ENCODE measurements at places on chromosomes 3 and 15.

- DNase-seq = no peak
Observed at GRCh38 chr3:101512396-101512645, 691 bp downstream of the SENP7 start.

- no peak for DNase-seq
Observed at GRCh38 chr3:17771177-17772017, 29.0 kb upstream of the TBC1D5 start.

DNA sequence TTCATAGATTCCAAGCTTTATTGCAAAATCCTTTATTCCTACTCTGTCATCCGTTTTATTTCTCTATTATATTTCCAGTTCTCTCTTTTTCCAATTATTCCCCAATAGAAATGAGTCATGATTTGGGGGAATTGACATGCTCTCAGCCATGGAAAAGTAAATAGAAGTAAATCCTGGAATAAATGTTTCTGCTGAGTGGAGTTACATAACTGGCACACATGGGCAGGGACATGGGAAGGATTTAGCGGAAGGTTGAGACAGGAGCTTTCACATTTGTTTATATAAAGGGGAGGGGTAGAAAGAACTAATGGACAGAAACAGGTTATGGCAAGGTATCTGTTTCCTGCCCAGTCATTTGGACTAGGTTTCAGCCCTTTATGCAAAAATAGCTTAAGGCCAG, 221.6 kb downstream of the PLOD2 start:
- DNase-seq = no peak

DNA sequence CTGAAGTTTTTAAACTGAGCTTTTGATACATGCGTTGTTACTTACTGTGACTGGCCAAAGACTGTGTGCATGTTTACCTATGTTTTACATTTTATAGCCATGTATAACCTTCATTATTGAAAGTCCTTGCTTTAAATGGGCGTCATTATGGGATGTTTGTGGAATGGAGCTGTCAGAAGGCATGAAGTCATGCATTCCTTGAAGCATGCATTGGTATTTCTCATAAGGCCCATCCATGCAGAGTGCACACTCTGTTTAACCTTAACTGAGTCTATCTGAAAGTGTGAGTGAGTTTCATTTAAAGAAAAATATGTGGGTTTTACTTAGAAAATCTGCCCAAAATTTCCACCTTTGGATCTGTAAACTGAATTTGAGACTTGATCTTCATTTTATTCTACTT, 51.1 kb downstream of the PSMD6 start:
- no peak for DNase-seq

- peak; percentile 54 for DNase-seq
Observed at GRCh38 chr3:153927107-153927506, 194.1 kb upstream of the ARHGEF26 start.

DNA sequence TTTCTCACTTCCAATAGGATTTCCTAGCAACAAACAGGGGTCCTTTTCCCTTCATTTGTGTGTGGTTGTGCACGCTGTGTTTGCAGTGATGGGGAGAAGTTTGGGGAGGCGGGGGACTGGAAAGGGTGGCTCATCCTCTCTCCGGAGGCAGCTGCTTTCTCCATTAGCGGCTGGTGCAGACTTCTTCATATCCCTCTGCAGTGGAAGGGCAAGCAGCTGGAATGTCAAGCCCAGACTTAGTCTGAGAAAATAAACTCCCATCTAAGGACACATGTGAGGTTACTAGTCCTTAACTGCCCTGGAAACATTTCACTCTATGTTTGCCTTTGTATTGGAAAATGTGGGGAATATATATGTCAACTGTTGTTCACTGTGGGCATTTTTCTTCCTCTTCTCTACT, 467.0 kb upstream of the RASGRP1 start:
- DNase-seq = no peak

DNA sequence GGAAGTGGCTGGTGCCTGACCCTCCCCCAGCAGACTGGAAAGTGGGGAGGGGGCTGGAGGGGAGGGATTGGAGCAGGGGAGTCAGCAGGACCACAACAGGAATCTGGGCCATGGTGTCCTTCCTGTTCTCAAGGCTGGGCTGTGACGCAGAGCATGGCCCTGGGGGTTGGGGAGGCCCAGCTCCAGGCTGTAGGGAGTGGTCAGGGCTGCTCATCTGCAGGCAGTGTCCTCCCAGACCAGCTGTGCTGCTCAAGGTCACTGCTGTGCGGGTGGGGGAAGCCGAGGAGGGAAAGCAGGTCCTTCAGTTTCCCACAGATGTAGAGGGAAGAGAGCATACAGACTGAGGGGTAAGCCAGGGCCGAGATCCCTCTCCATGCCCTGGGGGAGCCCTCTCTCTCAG, 40.7 kb downstream of the CYP11A1 start:
- DNase-seq = no peak

DNA sequence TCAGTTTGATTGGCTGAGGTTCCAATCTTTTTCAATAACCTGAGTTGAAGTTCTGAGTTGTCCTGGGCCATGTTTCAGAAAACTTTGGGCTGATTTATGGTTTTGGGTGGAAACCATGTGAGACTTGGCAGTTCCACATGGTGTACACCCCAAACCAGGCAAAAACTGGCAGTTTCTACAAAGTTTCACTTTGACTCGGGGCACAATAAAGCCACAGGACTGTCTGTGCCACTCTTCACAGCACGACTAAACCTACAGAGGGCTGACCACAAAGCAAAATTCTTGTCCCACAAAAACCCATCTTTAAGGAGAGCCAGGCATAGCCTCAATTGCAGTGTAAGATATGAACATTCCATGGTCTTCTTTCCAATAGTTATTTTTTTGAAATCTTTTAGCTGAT, 155.0 kb downstream of the DUT start:
- DNase-seq = no peak

GRCh38 chr15:96253006-96253747, 77.3 kb upstream of the NR2F2 start:
- DNase-seq = no peak

DNA sequence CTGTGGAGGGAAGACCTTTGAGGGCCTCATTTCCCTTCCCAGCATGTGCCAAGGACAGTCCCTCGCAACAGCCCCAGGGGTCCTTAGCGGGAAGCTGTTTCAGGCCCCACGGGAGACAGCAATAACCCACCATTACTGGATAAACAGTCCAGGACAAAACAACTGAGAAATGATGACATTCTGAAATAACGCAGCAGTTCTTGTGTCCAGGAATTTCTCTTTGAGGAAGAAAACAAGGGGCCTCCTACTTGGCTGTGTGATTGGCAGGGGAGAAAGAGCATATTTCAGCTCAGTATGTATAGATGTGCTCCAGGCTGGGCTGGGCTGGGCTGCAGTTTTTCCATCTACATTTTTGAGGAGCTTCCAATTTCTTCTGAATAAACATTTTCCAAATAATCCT, 82.2 kb upstream of the THBS1 start:
- DNase-seq = no peak
